ENCODE measurements at places on chromosomes 2 and 18. TPM values are rescaled to one million over a fixed set of nuclear protein-coding genes. Genes with fewer than 3 reads are reported as not detected.

GRCh38 chr2:36771671-36772070 lies 75.2 kb downstream of the VIT start:
- ATAC-seq = no peak

GRCh38 chr18:47081578-47081977 lies 46.2 kb upstream of the ELOA2 start:
- no peak for ATAC-seq

The ASXL3 gene
- total RNA-seq = 0.32 TPM

- no peak for ATAC-seq
These were observed 539.7 kb upstream of the NETO1 start for GRCh38 chr18:73407506-73407905.

All from esophagus mucosa (tissue), 1 donor.